Right cardiac atrium (tissue), 5 donors: ENCODE measurements at places on chromosomes 3 and 15. TPM values are rescaled to one million over a fixed set of nuclear protein-coding genes. Genes with fewer than 3 reads are reported as not detected.

B3GALNT1 gene
- 89.6 TPM for total RNA-seq

SNAP23 gene
- 37.6 TPM for total RNA-seq

DNA sequence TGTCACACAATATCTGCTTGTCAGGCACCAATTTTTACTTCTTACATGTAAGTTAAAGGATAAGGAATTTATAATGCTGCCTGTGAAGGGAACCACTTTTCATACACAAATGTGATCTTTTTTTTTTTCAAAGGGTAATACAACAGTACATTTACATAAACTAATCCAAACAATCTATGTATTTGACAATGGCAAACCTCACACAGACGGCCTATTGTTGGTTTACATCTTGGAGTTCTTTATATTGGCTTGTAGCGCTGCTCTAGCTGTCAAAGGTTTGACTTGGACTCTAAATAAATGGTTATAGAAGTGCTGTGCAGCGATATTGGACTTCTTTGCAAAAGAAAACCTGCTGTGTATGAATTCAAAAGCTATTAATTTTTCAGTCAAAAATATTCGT, 598.0 kb downstream of the FOXP1 start:
- no peak for DNase-seq

TMEM158 gene
- total RNA-seq, result not detected

- no peak for DNase-seq
Measured at GRCh38 chr15:36429707-36430106, 149.7 kb upstream of the CDIN1 start.

DNA sequence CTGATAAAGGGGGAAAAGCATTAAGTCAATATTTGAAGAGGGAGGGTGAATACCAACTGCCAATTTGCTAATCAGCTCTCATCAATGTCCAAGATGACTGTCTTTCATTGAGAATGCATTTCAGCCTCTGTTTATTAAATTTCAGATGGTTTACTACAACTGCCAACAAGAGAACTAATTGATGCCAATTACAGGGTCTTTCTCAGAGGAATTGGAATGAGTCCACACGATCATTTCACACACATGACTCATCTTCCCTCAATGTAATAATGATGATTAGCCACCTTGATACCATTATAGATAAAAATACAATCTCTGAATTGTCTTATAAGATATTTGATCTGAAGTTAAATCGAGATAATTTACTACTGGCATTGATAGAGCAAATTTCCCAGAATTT, 1274.4 kb downstream of the ROBO2 start:
- DNase-seq, result no peak

DNA sequence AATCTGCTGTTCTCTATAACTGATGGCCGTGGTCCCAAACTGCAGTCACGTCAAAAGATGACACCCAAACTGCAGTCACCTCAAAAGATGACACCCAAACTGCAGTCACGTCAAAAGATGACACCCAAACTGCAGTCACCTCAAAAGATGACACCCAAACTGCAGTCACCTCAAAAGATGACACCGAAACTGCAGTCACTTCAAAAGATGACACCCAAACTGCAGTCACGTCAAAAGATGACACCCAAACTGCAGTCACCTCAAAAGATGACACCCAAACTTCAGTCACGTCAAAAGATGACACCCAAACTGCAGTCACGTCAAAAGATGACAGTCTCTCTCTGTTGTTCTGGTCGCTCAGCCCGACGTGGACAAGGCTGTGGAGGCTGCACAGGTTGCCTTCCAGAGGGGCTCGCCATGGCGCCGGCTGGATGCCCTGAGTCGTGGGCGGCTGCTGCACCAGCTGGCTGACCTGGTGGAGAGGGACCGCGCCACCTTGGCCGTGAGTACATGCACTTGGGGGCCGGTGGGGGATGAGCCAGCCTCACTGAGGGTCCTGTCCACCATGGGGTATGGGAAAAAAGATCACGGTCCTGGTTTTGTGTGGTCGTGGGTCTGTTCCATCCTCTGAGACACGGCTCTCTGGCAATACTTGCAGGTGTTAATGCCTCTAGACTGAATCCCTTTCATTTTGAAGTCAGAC, 7.7 kb downstream of the ALDH1A3 start:
- no peak for DNase-seq

CPEB1 gene
- total RNA-seq, result 7.8 TPM

DNA sequence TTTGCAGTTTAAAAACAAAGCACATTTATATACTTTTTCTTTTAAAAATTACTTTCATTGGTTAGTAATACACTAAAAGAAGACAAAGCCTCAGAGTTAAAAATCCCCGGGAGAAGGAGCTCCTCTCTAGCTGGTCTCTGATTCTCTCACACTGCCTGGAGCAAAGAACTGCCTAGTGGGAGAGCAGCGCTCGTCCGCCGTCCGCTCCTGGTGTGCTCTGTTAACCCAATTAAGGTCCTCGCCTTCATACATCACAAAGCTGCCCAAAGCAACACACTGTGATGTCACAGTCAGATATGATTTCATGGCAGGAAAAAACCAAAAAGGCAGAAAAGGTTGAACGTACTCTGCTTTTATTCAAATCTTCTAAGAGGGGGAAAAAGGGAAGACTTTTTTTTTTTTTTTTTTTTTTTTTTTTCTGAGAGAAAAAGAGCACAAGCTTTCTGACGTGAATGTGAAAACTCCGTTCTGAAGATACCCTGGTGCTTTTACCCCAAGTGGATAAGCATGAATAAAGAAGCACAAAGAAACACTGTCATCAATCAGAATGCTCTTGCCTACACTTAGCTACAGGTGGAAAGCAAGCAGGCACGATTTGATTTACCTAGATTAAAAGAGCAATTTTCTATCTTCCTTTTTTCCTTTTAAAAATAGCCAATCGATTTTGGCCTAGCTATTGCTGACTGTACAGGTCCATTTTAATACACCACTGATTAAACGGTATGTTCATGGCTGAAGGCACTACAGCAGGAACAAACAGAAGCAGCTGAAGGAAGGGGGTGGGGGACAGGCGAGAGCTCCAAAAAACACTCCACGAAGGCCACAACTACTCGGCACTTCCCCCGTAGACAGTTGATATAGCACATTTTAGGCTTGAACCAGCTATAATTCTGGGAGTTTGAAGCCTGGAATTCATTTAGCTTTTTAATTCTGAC, 115.2 kb downstream of the TIGIT start:
- peak; percentile 59 for DNase-seq

DNA sequence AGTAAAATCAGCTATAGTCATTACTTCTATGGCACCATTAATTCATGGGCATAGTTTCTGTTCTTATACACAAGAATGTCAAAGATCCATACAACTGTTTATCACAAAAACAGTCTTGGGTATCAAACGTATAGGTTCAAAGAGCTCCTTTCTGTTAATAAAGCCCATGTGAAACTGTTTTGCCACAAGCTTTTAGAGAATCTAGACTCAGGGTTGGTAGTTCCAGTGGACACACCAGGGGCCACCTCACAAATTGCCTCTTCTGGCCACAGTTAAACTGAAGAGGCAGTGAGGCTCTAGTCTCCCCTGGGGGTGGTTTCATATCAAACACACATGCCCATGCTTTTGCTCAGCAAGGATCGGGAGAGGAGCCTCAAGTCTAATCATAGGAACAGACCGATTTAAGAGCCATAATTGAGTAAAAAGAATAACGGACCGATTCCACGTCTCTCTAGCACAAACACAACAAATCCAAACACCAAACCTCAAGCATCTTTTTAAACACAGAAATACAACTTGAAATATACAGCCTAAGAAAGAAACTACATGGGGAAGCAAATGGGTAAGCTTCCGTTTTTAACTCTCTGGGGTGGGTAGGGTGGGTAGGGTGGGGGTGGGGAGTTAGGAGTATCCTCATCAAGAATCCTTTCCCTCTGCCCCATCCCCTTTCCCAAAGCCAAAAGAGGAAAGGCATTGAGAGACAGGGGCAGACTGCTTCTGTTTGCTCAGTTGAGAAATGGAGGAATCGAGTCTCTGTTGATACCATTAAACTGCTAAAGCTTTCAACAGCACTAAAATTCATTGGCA, 443.3 kb downstream of the MAGI1 start:
- DNase-seq, result no peak

ATP13A5 gene
- not detected for total RNA-seq

GRCh38 chr3:55569033-55569599, 82.0 kb upstream of the WNT5A start:
- DNase-seq, result no peak

LRTM1 gene
- not detected for total RNA-seq

GRCh38 chr3:64070704-64071103, 47.4 kb upstream of the PSMD6 start:
- no peak for DNase-seq

CACNA1D gene
- total RNA-seq, result 10.4 TPM

TM4SF1 gene
- total RNA-seq, result 105 TPM

GRCh38 chr3:61520966-61521628, 40.3 kb upstream of the PTPRG start:
- no peak for DNase-seq

CYP8B1 gene
- not detected for total RNA-seq

DNA sequence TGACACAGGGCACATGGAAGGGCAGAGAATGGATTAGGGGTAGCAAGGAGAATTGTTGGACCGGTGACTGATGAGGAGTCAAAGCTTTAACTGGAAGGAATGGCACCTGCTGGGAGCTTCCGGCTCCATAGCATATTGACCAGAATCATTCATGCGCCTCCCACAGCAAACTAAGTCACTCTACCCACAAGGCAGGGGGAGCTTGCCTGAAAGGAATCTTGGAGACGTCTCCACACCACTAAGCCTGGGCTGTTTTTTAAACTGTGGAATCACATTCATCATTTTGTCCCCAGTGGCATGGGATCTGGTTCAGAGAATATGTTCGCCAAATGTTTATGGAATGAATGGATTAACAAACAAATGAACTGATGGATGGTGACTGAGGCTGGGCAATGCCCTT, 57.0 kb upstream of the ITGA11 start:
- DNase-seq, result no peak

GRCh38 chr3:114504941-114505628, 211.3 kb downstream of the TIGIT start:
- DNase-seq, result no peak

DNA sequence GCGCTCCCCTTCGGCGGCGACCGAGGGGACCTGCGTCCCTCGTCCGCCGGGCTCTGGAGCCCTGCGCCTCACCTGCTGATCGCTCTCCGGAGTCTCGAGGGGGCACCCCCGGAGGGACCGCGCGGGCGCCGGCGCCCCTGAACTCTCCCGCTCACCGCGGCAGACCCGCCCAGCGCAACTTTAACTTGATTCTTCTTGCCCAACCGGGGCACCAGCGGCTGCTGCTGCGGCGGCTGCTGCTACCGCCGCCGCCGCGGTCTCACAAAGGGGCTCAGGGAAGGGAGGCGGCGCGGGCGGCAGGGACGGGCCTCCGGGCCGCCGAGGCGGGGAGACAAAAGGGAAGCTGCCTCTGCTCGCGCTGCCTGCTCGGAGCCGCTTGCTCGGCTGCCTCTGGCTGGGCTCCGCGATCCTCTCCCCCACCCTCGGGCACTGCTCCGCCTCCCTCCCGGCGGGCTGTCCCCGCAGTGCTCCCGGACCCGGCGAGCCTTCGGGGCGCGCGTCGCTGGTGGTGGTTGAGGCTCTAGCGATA, at the start of gene PPM1L:
TSS of gene PPM1L (plus strand) at position 456 of the 529 bp plus-strand sequence.
- peak; percentile 90 for DNase-seq

GRAMD2A gene
- 0.71 TPM for total RNA-seq

PGBD4 gene
- total RNA-seq, result 2.5 TPM

DNA sequence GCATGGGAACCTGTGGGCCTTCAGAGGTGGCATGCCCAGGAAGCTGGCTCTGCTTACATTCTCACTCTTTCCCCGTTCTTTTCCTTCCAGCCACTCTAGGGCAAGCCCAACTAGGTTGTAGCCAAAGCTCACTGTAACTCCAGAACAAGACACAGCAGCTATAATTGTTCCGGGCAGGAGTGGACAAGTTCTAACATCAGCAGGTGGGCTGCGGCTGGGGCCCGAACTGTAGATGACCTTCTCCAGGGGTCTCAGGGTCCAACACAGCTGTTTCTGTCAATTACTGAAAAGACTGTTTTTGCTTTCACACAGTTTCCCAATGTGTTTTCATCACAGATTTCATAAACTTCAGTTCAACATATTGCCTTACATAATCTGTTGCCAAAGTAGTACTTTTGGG, 11.5 kb downstream of the RASGRP1 start:
- no peak for DNase-seq

- no peak for DNase-seq
Measured at GRCh38 chr3:23805210-23805632, 534 bp upstream of the UBE2E1 start.

- DNase-seq, result no peak
Measured at GRCh38 chr3:47416041-47416440, 35.2 kb downstream of the PTPN23 start.

NSMCE3 gene
- total RNA-seq, result 6.9 TPM

GRCh38 chr15:29611057-29611456, 211.2 kb downstream of the TJP1 start:
- no peak for DNase-seq

C3orf70 gene
- total RNA-seq, result 2.5 TPM

- DNase-seq, result no peak
Measured at GRCh38 chr3:146493221-146493620, 23.9 kb upstream of the PLSCR2 start.

GRCh38 chr15:91456251-91456718, 356.2 kb downstream of the SV2B start:
- DNase-seq, result no peak

DNA sequence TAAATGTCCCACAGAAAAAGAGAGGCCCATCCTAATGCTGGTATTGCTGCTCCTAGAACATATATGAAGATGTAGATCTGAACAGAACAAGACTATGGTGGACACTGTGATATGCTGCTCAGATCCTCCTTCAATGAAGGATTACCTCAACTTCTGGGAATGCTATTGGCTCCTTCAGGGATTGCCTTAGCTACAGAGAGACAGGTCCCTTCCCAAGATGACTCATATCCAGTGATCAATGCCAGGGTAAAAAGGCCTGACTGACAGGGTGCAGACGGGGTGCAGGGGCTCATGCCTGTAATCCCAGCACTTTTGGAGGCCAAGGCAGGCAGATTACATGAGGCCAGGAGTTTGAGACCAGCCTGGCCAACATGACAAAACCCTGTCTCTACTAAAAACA, 20.5 kb upstream of the STAG1 start:
- DNase-seq, result no peak
